EH (cell line): ENCODE measurements at places on chromosomes 5 and 9.
A peak's percentile ranks its signal among the peaks of the same experiment; 100 is the strongest.

- DNase-seq = no peak
These were observed 864.6 kb upstream of the ACO1 start for GRCh38 chr9:31519826-31520225.

- DNase-seq = peak; percentile 58
These were observed 191.5 kb downstream of the ROR2 start for GRCh38 chr9:91758491-91758981.

DNA sequence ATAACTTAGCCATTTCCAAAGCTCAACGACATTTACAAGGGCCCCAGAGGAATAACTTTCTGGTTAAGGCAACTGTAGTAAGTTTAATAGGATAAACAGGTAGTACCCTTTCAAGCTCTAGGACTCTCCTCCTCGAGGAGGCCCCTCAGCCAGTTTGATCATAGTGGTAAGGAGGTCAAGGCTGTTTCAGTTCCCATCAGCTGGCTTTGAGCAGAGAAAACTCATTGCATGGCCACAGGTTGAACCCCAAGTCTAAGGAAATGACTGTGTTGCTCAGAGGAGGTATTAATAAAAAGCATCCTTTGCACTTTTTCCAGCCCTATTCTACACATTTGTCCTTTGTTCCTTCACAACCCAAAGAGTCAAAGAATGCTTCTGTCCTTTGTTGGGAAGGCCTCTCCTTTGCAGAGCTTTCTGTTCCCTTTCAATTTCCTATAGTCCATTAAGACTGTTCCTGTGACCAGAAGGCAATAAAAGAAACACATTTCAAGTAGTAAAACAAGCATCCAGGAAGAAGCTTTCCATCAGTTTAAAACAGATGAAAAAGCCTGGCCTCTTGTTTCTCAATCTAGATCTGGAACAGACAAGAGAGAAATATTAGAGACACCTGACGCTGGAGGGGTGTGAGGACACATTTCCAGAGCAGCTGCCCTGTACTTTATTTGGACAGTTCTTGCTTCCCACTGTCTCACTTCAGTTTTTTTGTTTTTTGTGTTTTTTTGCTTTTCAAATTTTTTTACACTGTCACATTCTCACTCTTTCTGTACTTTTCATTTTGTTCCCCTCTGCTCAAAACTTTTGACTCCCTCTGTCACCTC lies 54.1 kb downstream of the PRRC1 start:
- no peak for DNase-seq

- DNase-seq = no peak
These were observed 35.3 kb upstream of the SPRY4 start for GRCh38 chr5:142360051-142360498.

DNA sequence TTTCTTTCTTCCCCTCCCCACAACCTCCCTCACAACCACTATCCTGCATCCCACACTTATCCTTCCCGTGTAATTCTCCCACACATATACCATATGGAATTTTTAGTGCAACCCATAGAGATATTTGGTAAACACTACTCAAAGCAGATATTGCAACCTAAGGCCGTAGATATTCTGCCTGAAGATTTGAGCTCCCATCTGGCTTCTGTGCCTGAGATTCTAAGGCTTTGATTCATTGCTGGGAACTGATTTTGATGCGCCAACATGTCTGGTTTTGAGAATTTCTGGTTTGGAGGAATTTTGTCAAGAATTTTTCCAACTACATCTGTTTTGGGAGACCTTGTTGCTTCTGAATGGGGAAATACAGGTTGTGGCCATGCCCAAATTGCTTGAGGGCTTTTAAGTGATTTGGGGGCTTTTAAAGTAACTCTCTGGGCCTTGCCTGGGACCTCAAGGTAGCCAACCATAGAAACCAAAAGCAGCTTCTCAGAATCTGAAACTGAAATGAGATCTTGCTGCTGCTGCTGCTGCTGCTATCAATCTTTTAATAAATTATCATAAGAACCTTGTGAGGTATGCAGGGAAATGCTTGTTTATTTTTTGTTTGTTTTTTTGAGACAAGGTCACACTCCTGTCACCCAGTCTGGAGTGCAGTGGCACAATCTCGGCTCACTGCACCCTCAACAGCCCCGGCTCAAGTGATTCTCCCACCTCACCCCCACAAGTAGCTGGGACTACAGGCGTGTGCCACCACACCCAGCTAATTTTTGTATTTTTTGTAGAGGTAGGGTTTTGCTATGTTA lies 36.2 kb downstream of the PLAC8L1 start:
- no peak for DNase-seq

DNA sequence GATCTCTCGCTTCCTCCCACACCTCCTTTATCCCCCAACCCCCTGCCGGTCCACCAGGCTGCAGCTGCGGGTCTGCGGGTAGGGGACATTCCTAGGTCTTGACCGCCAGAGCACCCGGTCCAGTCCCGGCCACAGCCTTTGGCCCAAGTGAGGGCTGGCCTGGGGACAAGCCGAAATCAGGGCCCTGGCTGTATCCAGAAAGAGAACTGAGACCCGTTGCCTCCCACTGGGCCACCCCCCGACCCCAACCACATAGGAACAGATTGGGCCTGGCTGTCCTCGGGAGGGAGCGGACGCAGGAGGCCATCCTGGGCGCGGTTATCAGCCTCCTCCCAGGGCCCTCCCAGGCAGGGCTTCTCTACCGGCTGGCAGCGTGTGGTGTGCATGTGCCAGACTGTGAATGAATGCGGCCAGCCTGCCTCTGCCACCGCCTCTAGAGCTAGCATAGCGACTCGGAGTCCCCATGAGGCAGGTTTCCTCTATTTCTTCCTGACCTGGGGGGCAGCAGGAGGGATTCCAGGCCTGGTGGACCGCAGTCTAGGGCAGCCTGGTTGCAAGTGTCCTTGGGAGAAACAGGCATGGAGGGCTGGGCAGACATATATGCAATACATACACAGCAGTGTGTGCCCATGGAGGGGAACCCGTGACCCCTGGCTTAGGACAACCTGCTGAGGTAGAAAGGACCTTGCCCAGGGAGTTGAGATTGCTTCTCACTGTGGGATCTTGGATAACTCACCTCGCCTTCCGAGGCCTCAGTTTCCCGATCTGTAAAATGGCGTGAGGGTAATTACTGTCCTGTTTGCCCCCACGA lies 1.2 kb downstream of the N4BP3 start:
- no peak for DNase-seq

DNA sequence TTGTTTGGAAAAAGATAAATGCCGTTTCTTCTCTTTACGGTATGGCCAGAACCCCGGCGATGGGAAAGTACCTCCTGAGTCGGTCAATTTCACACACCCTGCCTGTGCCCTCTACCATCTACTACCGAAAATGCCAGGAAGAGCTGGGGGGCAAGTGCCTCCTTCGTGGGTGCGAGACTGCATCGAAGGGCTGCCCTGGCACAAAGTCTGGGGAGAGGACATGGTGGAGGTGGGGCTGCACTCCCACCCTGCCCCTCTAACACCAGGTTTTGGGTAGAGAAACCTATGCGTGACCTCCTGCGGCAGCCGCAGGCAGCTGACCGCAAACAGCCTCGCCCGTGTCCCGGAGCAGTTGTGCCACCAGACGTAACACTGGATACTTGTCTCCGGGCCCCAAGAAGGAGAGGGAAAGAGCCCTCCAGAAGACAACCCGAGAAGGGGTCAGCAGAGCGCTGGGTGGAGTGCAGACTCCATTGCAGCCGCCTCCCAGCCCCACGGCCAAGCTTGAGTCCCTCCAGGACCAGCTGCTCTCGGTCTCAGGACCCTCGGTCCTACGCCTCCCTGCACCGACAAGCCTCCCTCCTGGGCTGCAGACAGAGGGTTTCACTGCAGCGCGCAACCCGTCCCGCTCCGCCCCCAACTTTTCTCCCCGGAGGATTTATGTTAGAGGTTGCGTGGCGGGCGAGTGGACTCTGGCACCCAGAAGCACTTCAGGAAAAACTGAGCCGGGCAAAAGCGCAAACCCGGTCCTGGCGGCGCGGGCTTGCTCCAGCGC lies 823 bp upstream of the PRDM6 start:
- no peak for DNase-seq

DNA sequence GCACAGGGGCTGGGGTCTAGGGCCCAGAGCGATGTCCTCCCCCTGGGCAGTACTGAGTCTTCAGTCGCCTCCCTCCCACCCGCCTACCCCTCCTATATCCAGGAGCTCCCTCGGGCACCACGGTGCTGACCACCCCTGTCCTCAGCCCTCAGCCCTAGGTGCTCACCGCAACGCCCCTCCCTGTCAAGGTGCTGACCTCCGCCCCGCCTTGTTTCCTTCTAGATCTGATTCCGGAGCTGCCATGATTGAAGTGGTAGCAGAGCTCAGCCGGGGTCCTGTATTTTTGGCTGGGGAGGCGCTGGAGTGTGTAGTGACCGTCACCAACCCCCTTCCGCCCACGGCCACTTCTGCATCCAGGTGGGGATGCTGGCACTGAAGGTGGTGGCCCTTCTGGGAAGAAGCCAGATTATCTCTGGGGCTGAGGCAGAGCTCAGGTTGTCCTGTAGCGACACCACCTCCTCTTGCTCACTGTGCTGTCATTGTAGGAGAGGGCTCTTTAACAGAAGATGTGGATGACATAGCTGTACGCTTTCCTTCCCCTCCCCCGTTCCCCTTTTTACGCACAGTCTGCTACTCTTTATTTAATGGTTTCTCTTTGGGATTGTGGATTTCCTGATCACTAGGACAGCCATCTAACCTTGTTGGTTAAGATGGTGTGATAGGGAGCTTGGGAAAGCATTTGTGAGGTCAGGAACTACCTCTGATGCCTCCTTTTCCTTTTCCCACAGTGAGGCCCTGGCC lies 598 bp downstream of the RGP1 start:
- DNase-seq = peak; percentile 22

DNA sequence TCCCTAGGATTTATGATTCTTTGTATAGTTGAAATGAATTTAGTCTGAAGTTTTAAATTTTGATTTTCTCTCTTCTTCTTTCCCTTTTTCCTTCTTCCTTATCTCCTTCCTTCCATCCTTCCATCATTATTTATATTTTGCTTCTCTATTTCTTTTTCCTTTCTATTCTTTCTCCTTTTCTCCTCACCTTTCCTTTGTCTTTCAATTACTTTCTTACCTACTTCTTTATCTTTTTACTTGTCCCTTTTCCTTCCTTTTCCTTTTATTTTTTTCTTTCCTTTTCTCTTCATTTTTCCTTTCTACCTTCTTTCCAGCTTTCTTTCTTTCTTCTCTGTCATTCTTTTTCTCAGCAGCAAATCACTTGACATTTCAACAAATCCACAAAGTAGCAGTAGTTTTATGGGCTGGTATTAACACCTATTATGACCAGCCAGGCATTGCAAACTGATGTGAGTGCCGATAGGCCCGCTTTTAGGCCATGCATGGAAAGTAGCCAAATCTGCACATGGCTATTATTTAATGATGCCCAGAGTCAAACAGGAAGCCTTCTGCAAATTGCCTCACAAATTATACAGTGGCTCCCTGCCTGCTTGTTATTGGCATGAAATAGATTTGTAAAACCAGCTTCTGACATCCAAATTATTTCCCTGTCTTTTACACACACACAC lies 37.1 kb upstream of the NR3C1 start:
- DNase-seq = peak; percentile 37

DNA sequence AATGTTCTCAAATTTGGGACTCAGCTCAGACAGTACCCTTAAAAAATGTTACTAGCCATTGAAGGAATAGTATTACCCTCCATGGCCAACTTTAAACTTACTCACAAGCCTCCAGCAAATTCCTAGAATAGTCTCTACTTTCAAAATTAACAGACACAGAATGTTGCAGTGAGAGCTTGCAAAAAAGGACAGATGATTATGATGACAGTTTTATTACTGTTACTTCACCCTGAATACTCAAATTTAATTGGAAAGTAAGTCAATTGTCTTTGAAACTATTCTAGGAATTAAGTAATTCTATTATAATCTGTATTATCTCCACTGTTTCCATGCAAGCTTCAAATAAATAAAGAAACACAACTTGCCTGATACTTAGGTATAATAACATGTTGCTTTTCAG lies 288.3 kb downstream of the SLF1 start:
- peak; percentile 7 for DNase-seq

DNA sequence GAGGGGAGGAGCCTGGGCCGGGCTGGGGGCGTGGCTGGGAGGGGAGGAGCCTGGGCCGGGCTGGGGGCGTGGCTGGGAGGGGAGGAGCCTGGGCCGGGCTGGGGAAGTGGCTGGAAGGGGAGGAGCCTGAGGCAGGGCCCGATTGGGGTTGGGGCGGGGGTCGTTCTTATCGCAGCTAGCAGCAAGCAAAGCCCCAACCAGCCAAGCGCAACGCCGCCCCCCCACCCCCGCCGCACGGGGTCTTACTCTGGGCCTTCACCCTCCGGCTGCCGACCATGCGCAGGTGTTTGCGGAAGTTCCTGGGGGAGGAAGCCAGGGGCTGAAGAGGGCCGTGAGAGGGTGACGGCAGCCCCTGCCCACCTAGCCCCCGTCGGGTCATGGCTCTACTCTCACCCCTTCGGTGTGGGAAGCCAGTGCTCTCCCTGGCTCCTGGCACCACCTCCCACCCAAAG lies 5.0 kb downstream of the NSMF start:
- DNase-seq = peak; percentile 22

- DNase-seq = no peak
These were observed 25.5 kb downstream of the GRAMD2B start for GRCh38 chr5:126448720-126449119.

DNA sequence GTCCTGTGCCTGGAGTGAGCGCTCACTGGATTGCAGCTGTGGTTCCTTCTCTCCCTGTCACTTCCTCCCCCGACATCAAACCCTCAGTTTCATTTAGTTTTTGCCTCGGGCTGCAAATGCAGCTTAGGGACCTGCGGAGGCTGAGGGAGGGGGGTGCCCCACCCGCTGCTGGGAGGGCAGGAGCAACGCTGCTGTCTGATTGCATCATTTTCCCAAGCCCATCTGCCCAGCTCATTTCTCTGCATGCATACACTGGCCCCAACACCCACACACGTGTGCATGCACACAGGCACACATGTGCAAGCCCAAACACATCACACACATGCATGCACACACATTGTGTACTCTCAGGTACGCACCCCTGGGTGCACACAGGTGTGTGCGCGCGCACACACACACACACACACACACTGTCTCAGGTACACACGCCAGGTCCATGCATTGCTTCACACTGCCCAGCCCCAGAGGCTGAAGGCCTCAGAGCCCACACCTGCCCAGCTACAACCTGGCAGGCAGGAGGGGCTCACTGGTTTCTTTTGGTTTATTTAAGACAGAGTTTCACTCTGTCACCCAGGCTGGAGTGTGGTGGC lies 3.4 kb downstream of the ASS1 start:
- peak; percentile 78 for DNase-seq

GRCh38 chr5:43046474-43046873 lies 6.4 kb upstream of the ANXA2R start:
- no peak for DNase-seq

- DNase-seq = no peak
These were observed 43.6 kb upstream of the NKX2-5 start for GRCh38 chr5:173278641-173279040.

DNA sequence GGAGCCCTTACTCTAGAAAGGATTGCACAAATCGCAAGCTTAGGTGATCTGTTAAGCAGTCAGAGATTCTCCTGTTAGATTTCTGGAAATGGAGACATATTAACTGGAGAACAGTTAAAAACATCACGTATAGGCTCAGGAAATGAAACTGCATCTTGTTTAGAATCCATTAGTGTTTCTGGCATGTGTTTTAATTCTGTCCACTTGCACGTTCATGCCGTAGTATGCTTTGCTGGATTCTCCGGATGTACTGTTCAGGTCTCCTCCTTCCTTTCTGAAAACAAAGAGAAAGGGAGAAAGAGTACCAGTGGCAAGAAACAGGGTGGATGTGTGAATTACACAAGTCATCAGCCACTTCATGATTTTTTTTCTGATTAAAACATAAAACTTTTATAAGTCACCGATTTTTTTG lies 2.5 kb upstream of the RGMB start:
- peak; percentile 59 for DNase-seq

- no peak for DNase-seq
These were observed 1.7 kb downstream of the CPLX2 start for GRCh38 chr5:175873088-175873454.
